PC-9 (cell line): ENCODE measurements at places on chromosomes 16 and 17.

GRCh38 chr17:76534831-76535732 is 2.4 kb downstream of the CYGB start:
- DNase-seq = peak; percentile 31

DNA sequence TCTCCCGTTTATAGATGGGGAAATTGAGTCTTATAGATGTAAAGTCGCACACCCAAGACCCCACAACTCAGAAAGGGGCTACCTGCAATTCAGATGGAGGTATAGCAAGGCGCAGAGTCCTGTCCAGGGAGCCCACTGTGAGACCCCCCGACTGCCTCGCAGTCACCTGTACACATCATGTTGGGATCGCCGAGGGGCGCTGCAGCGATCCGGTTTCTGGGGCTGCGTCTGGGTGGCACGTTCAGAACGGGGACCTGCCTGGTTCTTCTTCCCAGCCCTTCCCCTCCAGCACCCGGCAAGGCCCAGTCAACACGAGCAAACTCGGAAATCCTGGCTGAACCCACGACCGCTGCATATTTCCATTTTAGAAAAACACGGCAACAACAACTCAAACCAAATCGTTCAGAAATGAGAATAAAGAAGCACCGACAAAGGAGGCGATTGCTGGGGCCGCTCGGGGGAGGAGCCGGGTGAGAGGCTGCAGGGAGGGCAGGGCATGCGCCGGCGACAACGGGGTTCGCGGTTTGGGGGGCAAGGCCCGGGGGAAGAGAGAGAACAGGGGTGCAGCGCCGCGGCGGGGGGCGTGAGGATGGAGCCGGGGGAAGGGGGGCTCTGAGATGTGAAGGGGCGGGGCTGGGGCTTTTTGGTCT is 643 bp downstream of the HSDL1 start:
- DNase-seq = no peak

DNA sequence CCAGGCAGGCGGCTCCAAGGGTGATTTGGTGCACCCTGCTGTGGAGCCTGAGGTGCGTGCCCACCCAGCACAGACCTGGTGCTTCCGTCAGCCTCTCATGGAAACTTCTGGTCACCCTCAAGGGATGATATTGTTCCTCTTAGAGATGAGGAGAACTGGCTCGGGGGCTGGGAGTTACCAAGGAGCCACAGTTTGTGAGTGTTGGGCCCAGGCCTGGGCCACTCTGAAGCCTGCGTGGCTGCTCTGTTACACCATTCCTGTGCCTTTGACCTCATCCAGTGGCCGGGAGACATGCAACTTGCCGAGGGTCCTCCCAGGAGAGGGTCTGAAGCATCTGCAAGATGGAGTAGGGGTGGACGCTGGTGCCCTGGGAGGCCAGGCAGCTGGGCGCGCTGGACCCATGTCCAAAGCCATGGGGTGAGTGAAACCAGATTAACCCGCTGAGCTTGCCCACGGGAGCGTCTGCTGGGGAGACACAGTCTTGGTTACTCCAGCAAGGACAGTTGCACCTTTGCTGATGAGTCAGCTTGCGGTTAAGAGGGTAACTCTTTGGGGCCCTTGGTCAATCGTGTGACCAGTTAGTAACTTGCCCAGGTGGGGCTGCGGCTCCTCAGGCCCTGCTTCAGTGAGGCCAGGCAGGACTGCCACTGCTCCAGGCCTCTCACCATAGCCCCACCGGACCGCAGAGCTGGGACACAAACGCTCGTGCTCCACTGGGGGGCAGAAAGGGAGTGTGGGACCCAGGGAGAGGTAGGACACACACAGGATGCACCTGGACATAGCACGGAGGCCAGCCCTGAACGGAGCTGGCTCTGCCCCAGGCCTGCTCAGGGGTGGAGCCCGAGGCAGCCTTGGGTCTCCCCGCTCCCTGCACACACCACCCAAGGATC is 7.5 kb downstream of the C16orf90 start:
- DNase-seq = peak; percentile 87

GRCh38 chr17:44556166-44556831 is 985 bp upstream of the FZD2 start:
- DNase-seq = no peak

GRCh38 chr16:50207652-50208051 is 54.5 kb downstream of the TENT4B start:
- no peak for DNase-seq

DNA sequence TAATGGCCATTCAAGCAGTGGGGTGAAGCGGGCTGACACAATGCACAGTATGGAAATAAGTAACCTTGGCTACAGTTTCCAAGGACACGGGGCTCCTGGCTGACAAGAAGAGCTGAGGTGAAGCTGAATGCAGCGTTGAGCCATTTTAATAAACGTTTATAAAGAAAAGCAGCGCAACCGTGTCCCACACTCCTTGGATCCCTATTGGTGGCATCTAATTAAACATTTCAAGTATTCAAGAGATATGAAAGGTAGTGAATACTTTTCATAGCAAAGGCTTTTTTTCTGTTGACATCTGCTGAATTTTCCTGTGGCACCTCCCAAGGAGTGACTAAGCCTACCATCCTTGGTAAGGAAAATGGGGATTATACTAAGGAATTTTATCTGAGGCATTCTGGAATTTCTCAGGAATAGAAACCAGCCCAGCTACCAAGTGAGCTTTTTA is 26.5 kb downstream of the DUSP14 start:
- DNase-seq = no peak
